ENCODE measurements at places on chromosomes 2 and 18. TPM values are rescaled to one million over a fixed set of nuclear protein-coding genes. Genes with fewer than 3 reads are reported as not detected.

The SERPINB7 gene
- total RNA-seq, result not detected

DNA sequence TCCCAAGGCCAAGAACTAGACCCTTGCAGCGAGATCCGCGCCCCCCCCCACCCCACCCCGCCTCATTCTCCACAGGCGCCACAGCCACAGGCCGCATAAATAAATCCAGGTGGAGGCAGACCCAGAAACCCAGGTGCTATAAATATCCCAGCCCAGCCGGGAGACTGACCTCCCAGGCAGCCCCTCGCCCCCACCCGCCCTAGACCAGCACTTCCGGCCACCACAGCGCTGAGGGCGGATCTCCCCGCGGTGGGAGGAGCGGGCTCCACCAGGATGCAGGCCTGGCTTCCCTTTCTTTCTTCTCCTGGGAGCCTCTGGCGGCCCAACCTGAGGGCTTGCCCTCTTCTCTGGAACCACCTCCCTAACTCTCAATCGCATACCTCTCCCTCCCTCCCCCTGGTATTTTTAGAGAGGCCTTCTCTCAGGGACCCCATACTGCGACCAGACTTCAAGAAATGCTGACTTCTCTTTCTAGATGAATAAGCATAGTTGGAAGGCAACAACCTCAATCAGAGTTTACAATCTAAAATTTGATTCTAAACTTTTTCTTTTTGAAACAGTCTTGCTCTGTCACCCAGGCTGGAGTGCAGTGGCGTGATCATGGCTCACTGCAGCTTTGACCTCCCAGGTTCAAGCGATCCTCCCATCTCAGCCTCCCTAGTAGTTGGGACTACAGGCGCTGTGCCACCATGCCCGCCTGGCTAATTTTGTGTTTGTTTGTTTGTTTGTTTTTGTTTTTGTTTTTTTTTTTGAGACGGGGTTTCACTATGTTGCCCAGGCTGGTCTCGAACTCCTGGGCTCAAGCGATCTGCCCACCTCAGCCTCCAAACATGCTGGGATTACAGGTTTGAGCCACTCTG is 55.0 kb downstream of the PKDCC start:
- peak; percentile 67 for DNase-seq

The GBX2 gene
- not detected for total RNA-seq

DNA sequence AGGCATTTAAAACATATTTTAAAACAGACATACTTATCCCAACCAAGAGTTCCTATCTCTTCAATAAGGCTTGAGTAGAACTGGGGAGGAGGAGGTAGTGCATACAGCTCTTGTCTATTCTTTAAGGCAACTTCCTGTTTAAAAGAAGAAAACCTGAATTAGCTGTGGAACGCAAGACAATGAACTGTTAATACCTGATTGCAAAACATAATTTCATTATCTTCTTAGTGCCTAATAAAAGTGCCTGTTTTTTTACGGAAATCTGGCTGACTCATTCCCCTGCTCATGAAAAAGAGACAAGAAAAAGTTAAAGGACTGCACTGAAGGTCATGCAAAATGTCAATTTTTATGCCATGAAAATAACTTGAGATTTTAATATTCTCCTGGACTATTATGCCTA is 19.2 kb downstream of the FANCL start:
- no peak for DNase-seq

GRCh38 chr2:19754907-19755306 is 146.9 kb downstream of the TTC32 start:
- DNase-seq, result no peak

Data from left ventricle myocardium inferior (tissue), 1 donor.